ENCODE measurements at places on chromosomes 4 and X. TPM values are rescaled to one million over a fixed set of nuclear protein-coding genes. Genes with fewer than 3 reads are reported as not detected.

DNA sequence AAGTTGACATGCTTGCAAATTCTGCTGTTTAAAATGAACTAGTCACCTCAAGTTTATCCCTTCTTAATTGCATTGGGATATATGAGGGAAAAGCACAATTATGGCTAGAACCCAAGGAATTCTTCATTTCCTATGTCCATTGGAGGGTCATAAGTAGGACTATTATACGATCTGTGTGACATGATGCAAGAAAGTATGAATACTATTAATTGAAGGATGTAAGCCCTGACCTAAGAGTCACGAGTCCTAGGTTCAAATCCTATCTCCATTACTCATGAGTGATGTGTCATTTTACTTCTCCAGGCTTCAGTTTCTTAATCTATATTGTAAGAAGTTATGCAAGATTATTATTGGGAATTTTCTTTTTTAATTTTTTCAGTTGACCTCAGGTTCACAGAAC lies 542.9 kb upstream of the GRIA3 start:
- H3K4me3 ChIP-seq: no peak overlapping the region
- H3K36me3 ChIP-seq: no peaks in the 10 kb centered on the region
- no peaks in the 10 kb centered on the region for H3K27me3 ChIP-seq
- H3K27ac ChIP-seq: no peak overlapping the region
- DNase-seq: no peak
- H3K4me1 ChIP-seq: no peaks in the 10 kb centered on the region

Gene ATOH1
- total RNA-seq: under 0.01 TPM

DNA sequence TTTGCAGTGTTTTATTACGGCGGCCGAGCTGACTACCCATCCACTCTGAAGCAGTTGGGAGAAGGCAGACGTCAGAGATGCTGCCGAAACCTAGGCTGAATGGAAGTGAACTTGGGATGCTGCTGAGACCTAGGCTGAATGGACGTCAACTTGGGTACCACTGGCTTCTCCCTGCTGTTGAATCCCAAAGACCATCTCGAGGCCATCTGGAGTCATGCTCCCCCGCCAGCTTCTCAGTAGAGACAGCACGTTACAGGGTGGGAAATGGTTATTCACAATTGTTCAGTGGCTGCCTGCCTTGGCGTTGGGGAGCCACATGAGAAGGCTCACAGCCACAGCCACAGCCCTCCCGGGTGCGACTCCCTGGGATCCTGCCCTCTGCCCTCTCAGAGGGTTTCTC lies 40.9 kb downstream of the P2RY8 start:
- H3K4me1 ChIP-seq: peaks cover 32% of the 10 kb centered on the region
- H3K27ac ChIP-seq: no peak overlapping the region
- H3K27me3 ChIP-seq: no peaks in the 10 kb centered on the region
- H3K36me3 ChIP-seq: peaks cover 13% of the 10 kb centered on the region
- no peak for DNase-seq

GRCh38 chr4:169070071-169070894 lies 60.2 kb upstream of the CBR4 start:
- H3K27me3 ChIP-seq: no peaks in the 10 kb centered on the region
- no peak for DNase-seq
- H3K36me3 ChIP-seq: no peaks in the 10 kb centered on the region
- H3K4me1 ChIP-seq: peaks cover 4% of the 10 kb centered on the region

Gene GAGE12H
- not detected for total RNA-seq

- H3K27ac ChIP-seq: no peak overlapping the region
- H3K4me1 ChIP-seq: no peaks in the 10 kb centered on the region
- H3K4me3 ChIP-seq: no peak overlapping the region
- no peak for DNase-seq
- no peaks in the 10 kb centered on the region for H3K27me3 ChIP-seq
- H3K36me3 ChIP-seq: no peaks in the 10 kb centered on the region
Measured at GRCh38 chr4:122876456-122876855, 45.9 kb downstream of the NUDT6 start.

DNA sequence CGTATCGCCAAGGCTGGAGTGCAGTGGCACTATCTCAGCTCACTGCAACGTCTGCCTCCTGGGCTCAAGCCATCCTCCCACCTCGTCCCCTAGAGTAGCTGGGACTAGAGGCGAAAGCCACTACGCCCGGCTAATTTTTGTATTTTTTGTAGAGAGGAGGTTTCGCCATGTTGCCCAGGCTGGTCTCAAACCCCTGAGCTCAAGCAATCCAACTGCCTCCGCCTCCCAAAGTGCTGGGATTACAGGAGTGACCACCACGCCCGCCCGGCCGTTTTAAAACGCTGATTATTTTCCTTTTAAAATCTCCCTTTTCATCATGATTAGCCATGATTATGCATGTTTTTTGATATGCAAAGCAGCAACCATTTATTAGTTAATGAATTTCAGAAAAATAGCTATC lies 2.2 kb downstream of the N4BP2 start:
- H3K27ac ChIP-seq: no peak overlapping the region
- H3K27me3 ChIP-seq: no peaks in the 10 kb centered on the region
- peaks cover 26% of the 10 kb centered on the region for H3K36me3 ChIP-seq
- peaks cover 7% of the 10 kb centered on the region for H3K4me1 ChIP-seq

Gene ZAR1
- not detected for total RNA-seq

DNA sequence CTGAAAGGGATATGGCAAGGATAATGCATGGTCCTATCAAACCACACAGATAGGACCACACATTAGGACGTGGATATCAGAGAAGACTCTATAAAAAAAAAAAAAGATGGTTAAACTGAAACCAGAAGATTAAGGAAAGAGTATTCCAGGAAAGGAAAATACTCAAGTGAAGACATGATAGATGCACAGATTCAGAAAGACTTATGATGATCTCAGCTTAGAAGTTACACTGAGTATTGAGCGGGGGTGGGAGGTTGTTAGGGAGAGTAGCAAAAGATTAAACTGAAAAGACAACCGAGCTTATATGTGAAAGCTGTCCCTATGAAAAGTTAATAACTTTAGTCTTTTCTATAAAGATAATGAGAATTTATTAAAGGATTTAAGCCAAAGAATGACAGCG lies 211.0 kb upstream of the EMCN start:
- DNase-seq: no peak
- no peak overlapping the region for H3K4me3 ChIP-seq
- H3K4me1 ChIP-seq: no peaks in the 10 kb centered on the region
- no peak overlapping the region for H3K27ac ChIP-seq
- H3K27me3 ChIP-seq: no peaks in the 10 kb centered on the region

- H3K27ac ChIP-seq: no peak overlapping the region
- H3K4me3 ChIP-seq: no peak overlapping the region
- H3K27me3 ChIP-seq: peaks cover 34% of the 10 kb centered on the region
Measured at GRCh38 chr4:7189475-7190277, 2.7 kb upstream of the SORCS2 start.

Gene DUSP21
- total RNA-seq: not detected

- no peaks in the 10 kb centered on the region for H3K4me1 ChIP-seq
- no peak overlapping the region for H3K4me3 ChIP-seq
- H3K36me3 ChIP-seq: no peaks in the 10 kb centered on the region
- no peak for DNase-seq
- no peak overlapping the region for H3K27ac ChIP-seq
- no peaks in the 10 kb centered on the region for H3K27me3 ChIP-seq
Measured at GRCh38 chrX:21989384-21989783, 42.7 kb upstream of the PHEX start.

GRCh38 chrX:132877954-132878536 lies 80.4 kb downstream of the HS6ST2 start:
- no peak for DNase-seq
- H3K27me3 ChIP-seq: no peaks in the 10 kb centered on the region
- no peak overlapping the region for H3K4me3 ChIP-seq

DNA sequence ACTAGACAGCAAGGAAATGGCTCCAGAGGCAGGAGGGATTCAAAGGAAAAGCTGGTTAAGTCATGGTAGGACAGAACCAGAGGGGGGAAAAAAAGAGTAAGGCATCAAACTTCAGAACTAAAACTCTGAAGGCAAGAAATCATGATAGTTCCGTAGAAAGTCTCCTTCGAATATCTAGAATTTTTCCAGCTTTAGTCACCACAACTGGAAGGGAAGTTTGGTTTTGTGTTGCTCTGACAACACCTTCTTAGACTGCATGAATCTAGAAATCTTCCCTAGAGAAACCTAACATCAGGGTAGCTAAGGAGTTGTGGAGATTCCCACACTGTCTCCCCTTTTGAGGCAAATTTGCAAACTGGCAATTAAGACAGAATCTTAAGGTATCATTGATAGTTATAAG lies 33.7 kb downstream of the AMMECR1 start:
- no peak for DNase-seq
- no peaks in the 10 kb centered on the region for H3K4me1 ChIP-seq
- H3K27me3 ChIP-seq: no peaks in the 10 kb centered on the region
- no peak overlapping the region for H3K27ac ChIP-seq

Gene IQCM
- total RNA-seq: not detected

GRCh38 chr4:70392057-70392776 lies 5.5 kb upstream of the OPRPN start:
- no peaks in the 10 kb centered on the region for H3K27me3 ChIP-seq
- DNase-seq: no peak
- H3K27ac ChIP-seq: no peak overlapping the region
- no peaks in the 10 kb centered on the region for H3K36me3 ChIP-seq
- no peaks in the 10 kb centered on the region for H3K4me1 ChIP-seq

DNA sequence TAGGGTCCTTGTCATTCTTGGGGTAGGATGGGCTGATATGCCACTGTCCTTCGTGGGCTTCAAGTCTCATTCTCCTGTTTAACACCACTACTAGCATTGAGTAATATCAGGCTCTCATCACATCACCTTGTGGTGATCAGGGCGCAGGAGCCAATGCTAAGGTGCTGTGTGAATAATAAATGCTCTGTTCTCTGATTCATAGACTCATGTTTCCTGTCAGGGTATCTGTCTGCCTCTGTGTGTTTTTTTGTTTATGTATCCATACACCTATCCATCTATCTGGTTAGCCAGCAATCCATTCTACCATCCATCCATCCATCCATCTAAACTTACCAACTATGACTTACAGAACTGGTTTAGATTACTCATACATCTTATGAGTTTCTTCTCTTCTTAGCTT lies 525.1 kb upstream of the ATOH1 start:
- no peak for DNase-seq
- H3K27ac ChIP-seq: no peak overlapping the region
- H3K4me1 ChIP-seq: no peaks in the 10 kb centered on the region
- no peaks in the 10 kb centered on the region for H3K27me3 ChIP-seq
- H3K36me3 ChIP-seq: no peaks in the 10 kb centered on the region
- H3K4me3 ChIP-seq: no peak overlapping the region

DNA sequence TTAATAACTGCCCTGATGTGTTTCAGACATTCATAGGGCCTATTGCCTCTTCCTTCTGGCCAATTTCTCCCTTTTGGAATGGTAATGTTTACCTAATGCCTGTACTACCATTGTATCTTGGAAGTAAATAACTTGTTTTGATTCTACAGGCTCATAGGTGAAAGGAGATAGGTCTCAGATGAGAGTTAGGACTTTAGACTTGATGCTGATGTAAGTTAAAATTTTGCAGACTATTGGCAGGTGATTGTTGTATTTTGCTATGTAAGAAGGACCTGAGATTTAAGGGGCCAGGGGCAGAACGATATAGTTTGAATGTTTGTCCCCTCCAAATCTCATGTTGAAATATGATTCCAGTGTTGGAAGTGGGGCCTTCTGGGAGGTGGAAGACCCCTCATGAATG lies 215.5 kb downstream of the SLC39A8 start:
- no peaks in the 10 kb centered on the region for H3K27me3 ChIP-seq
- H3K4me1 ChIP-seq: no peaks in the 10 kb centered on the region
- no peak for DNase-seq
- H3K4me3 ChIP-seq: no peak overlapping the region

DNA sequence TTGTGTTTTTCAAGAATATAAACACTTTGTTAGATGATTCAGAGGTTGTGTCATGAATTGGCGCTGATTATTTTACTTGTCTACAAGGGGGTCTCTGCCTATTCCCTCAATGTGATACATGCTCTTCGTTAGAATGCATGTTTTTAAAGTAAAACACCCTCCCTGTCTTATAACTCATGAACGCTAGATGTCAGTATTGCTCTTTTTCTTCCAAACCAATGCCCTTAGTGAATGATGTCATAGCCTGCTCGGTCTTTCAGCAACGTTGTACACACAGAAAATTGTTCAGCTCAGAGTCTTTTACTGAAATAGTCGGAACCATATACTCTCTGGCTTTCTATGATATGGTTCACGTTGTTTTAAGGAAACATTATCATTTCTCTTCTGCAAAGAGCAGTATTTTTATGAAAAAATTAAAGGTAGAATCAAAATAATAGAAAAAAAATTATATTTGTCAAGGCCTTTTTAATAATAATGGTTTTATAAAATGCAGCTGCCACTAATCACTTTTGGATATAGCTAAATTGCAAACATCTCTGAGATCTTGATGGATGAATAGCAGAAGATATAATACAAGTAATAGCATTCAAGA lies 292.9 kb downstream of the TLL1 start:
- peak; percentile 27 for DNase-seq
- H3K36me3 ChIP-seq: no peaks in the 10 kb centered on the region
- no peak overlapping the region for H3K27ac ChIP-seq
- H3K4me3 ChIP-seq: no peak overlapping the region
- no peaks in the 10 kb centered on the region for H3K4me1 ChIP-seq
- H3K27me3 ChIP-seq: no peaks in the 10 kb centered on the region

- H3K4me3 ChIP-seq: no peak overlapping the region
- H3K36me3 ChIP-seq: no peaks in the 10 kb centered on the region
- no peaks in the 10 kb centered on the region for H3K27me3 ChIP-seq
- peaks cover 29% of the 10 kb centered on the region for H3K4me1 ChIP-seq
- peak; percentile 47 for DNase-seq
Measured at GRCh38 chr4:81505004-81505598, 33.4 kb upstream of the RASGEF1B start.

Gene TBC1D9
- total RNA-seq: 4.7 TPM

Gene JCHAIN
- total RNA-seq: 48.5 TPM

DNA sequence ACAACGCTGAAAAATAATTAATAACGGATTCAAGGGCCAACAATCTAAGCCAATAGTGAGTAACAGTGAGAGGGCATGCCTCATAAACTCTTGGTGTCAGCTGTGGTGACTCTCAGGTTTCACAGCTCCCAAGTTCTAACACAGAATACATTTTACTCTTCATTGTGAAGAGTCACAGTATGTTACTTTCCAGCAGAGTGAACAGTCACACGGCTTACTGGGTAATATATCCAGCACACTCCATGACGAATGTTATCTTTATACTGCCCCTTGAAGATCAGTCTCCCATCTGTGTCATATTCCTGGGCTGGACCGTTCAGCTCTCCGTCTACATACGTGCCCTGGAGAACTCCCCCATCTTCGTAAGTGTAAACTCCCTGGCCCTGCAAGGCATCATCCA lies 23.1 kb downstream of the SETD7 start:
- no peak overlapping the region for H3K27ac ChIP-seq
- no peaks in the 10 kb centered on the region for H3K4me1 ChIP-seq
- H3K4me3 ChIP-seq: no peak overlapping the region
- DNase-seq: no peak
- peaks cover 6% of the 10 kb centered on the region for H3K36me3 ChIP-seq

DNA sequence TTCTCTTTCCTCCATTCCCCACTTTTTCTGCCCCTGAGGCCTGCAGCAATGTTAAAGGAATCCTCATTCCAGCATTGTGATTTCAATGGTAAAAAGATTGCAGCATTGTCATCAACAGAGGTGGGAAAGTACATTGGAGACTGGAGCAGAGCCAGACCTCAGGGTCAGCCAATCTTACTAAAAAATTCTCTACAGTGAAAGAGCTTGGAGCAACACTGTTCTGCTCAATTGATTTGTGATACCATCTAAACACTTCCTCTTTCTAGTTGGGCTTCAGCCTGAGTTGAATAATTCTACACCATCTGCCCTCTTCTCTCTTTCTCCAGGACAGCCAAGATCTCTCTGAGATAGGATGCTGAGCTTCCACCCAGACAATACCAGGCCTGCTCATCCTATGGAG lies 176.5 kb downstream of the AR start:
- DNase-seq: no peak
- H3K36me3 ChIP-seq: peaks cover 3% of the 10 kb centered on the region
- H3K4me3 ChIP-seq: no peak overlapping the region
- H3K27me3 ChIP-seq: no peaks in the 10 kb centered on the region
- no peak overlapping the region for H3K27ac ChIP-seq
- H3K4me1 ChIP-seq: no peaks in the 10 kb centered on the region

Gene APOO
- total RNA-seq: 24.6 TPM

Gene BTC
- total RNA-seq: 0.42 TPM

Gene MAGEA4
- total RNA-seq: not detected
